Lower lobe of right lung (tissue), 2 donors: ENCODE measurements at places on chromosomes 11 and 22. TPM values are rescaled to one million over a fixed set of nuclear protein-coding genes. Genes with fewer than 3 reads are reported as not detected.

DNA sequence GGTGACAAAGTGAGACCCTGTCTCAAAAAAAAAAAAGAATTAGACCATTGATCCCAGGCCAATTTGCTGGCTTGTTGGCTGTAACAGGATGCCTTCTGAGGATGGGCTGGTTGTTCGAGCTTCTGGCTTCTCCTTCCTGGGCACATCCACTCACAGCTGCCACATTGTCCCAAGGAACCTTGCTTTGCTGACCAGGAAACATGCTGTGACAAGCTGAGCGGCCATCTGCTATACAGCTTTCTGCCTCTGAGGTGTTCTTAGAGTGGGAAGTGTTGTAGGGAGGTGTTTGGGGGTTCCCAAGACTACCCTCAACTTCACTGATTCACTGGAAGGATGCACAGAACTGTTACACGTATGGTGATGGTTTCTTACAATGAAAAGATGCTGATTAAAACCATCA lies 6.5 kb downstream of the SNAP29 start:
- DNase-seq = no peak

DNA sequence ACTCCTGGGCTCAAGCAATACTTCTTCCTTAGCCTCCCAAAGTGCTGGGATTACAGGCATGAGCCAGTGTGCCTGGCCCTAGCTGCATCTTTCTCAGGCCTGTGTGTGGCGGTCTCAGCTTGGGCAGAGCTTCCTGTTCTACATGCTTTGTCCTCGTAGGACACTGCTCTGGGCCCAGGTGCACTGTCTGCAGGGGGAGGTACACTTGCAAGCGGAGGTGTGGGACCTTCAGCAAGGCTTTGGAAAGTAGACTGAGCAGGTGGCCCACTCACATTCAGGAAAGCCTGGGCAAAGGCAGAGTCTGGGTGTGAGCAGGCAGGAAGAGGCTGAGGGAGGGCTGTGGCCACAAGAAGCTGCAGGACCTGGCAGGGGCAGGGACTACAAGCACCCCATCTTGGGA lies 33.6 kb upstream of the SUSD2 start:
- DNase-seq = no peak

DNA sequence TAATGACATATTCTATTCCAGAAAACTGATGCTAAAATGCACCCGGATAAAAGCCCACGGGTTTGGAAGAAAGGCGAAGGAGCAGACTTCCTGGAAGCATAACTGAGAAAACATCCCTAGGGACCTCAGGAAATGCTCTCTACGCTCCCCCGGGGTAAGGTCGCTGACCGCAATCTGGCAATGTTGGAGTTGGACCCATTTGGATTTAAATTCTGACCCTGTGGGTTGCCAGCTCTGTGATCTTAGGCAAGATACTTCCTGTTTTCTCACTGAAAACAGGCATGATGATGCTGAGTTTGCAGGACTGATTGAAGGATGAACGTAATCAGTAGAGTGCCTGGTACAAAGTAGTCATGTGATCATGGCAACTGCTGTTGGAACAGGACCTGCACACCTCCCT lies 1054.0 kb downstream of the NTM start:
- no peak for DNase-seq

GRCh38 chr22:50403701-50404101 lies 60.6 kb downstream of the PPP6R2 start:
- peak; percentile 74 for DNase-seq

- DNase-seq = peak; percentile 58
Measured at GRCh38 chr11:9747828-9748227, 84.0 kb downstream of the SWAP70 start.

GRCh38 chr11:74138021-74138420 lies 32.8 kb downstream of the C2CD3 start:
- no peak for DNase-seq

Gene APOBEC3F
- total RNA-seq = 9.5 TPM

Gene CDC42EP1
- total RNA-seq = 46.0 TPM

Gene SEPTIN5
- total RNA-seq = 9.3 TPM
